WERI-Rb-1 (cell line): ENCODE measurements at places on chromosomes 7 and 10.

- no peak for DNase-seq
Observed at GRCh38 chr7:75667938-75668337, 70.8 kb downstream of the HIP1 start.

GRCh38 chr10:102322914-102323313 is 72.6 kb upstream of the NFKB2 start:
- DNase-seq: no peak

DNA sequence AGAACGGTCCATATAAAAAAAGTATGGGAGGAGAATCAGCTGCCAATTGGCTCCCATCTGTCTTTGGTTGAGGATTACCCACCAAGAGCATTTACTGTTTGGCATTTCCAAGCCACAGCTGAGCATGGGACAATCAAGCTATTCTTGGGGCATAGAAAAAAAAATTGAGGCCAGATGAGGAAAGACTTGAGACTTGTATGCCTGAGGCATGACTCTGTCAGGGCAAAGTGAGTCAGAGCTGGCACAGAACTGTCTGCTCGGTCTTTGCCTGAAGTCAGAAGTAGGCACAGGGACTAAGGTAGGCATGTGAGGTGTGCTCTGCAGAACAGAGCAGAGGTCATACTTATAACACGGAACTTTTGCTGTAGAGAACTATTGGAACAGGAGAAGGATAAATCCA is 126.5 kb upstream of the CHRM2 start:
- DNase-seq: no peak

GRCh38 chr10:2165771-2166460 is 428.6 kb upstream of the ADARB2 start:
- DNase-seq: peak; percentile 7

GRCh38 chr10:48474765-48475365 is 130.0 kb downstream of the ARHGAP22 start:
- DNase-seq: no peak

GRCh38 chr7:47817917-47818316 is 130.3 kb downstream of the PKD1L1 start:
- no peak for DNase-seq

GRCh38 chr10:72375585-72375984 is 20.9 kb upstream of the DNAJB12 start:
- peak; percentile 72 for DNase-seq

GRCh38 chr10:3671386-3671955 is 113.5 kb downstream of the KLF6 start:
- no peak for DNase-seq

- DNase-seq: no peak
Observed at GRCh38 chr7:143280566-143280965, 4.2 kb upstream of the TMEM139 start.

DNA sequence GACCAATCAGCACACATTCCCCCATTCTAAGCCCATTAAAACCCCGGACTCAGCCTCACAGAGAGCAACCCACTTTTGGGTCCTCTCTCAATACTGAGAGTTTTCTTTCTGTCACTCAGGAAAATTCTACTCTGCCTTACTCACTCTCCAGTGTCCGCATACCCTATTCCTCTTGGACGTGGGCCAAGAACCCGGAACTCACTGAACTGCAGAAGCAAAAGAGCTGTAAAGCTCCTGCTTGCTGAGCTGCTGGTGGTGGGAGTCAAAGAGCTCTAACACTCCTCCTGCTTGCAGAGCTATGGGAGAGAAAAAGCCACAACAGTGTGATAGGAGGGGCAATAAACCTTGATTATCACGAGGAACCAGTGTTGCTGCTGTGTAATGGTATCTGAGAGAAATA is 386.9 kb downstream of the POM121L12 start:
- DNase-seq: no peak

GRCh38 chr10:95537542-95537927 is 23.6 kb downstream of the SORBS1 start:
- no peak for DNase-seq

- DNase-seq: no peak
Observed at GRCh38 chr10:71644307-71645180, 75.0 kb downstream of the C10orf105 start.

- no peak for DNase-seq
Observed at GRCh38 chr10:108303149-108303548, 1138.6 kb upstream of the SORCS1 start.

GRCh38 chr10:50824782-50825181 is 60.6 kb downstream of the A1CF start:
- no peak for DNase-seq

- DNase-seq: peak; percentile 19
Observed at GRCh38 chr7:67019562-67020390, 23.1 kb downstream of the TYW1 start.

- DNase-seq: no peak
Observed at GRCh38 chr7:30428246-30429155, 50.1 kb downstream of the NOD1 start.
